Activated naive CD8-positive, alpha-beta T cell treated with anti-CD3 and anti-CD28 coated beads for 36 hours (primary cell): ENCODE measurements at places on chromosomes 12 and 14. TPM values are rescaled to one million over a fixed set of nuclear protein-coding genes. Genes with fewer than 3 reads are reported as not detected.

DNA sequence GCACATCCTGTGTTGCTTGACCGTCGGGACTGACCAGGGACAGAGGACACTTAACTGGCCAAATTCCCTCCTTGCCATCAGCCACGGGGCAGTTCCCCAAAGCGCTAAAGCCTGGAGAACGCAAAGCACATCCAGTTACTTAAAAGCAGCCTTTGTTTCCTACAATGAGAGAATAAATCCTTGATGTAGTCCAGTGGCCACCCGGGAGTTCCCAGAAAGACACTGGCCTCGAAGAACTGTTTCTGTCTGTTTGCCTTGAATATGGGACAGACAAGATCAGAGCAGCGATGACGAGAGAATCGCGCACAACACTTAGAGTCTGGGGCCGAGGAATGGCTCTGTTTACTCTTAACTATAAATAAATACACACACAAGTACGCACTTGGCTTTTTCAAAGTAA, 102.2 kb downstream of the TNFAIP2 start:
- DNase-seq, result no peak

GRCh38 chr12:55932551-55932910, 1.6 kb downstream of the DGKA start:
- no peak for DNase-seq

- DNase-seq, result no peak
These were observed 27.6 kb downstream of the HELB start for GRCh38 chr12:66329941-66330340.

ACVR1B gene
- 10.2 TPM for total RNA-seq

- no peak for DNase-seq
These were observed 1116.9 kb upstream of the TMEM132C start for GRCh38 chr12:127150028-127150427.

DNA sequence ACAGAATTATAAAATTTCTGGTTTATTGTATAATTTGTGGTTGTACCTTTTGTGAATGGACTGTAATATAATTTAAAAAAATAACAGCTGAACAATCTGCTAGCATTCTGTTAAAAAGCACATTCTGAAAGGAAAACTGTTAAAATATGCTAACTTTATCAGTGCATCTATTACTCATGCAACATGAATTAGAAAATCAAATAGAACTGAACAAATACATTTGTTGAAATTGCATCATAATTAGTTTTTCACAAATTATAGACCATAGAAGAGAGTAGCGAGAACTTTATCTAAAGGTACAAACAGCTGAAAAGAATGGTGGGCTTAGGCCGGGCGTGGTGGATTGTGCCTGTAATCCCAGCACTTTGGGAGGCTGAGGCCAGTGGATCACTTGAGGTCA, 33.0 kb downstream of the PTPN21 start:
- no peak for DNase-seq
